ENCODE measurements at places on chromosomes 7 and 10.

- no peak for DNase-seq
These were observed 104.9 kb downstream of the CDK14 start for GRCh38 chr7:90701021-90701420.

DNA sequence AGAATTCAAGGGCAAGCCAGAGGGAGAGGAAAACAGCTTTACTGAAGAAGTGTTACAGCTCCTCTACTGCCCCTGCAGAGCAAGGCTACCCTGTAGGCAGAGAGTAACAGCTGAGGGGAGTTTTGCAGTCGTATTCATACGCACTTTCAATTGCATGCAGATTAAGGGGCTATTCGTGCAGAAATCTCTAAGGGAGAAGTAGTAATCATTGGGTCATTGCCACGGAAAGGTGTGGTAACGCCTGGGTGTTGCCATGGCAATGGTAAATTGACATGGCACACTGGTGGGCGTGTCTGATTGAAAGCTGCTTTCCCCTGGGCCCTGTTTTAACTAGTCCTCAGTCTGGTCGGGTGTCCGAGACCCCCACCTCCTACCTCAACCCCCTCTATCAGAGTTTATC lies 227.2 kb downstream of the NSUN6 start:
- DNase-seq = no peak

GRCh38 chr7:133023370-133024071 lies 58.4 kb downstream of the CHCHD3 start:
- DNase-seq = no peak

GRCh38 chr10:120300513-120300912 lies 156.5 kb upstream of the PLPP4 start:
- DNase-seq = no peak

GRCh38 chr7:26197153-26198115 lies 3.1 kb downstream of the HNRNPA2B1 start:
- DNase-seq = no peak

DNA sequence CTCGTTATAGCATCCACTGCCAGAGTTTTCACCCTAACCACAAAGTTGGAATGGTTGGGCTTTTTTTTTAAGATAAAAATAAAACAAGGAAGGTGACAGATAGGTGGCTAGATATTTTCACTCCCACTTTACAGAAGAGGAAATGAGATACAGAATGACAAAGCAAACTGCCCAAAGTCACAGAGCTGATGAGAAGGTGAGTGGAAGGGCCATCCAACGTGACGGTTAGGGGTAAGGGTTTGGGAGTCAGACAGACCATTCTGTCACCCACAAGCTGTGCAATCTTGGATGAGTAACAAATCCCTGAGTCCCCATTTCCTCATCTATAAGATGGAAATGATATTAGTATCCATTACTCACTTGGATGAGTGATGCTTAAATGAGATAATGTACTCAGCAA lies 106.9 kb upstream of the PDLIM1 start:
- DNase-seq = no peak

GRCh38 chr7:34107276-34107675 lies 201.9 kb downstream of the BMPER start:
- no peak for DNase-seq

GRCh38 chr10:86727470-86727869 lies 28.9 kb upstream of the BMPR1A start:
- DNase-seq = no peak

GRCh38 chr7:124810605-124811004 lies 45.0 kb upstream of the GPR37 start:
- no peak for DNase-seq

- DNase-seq = no peak
These were observed 158.4 kb upstream of the NRP1 start for GRCh38 chr10:33492701-33493345.

DNA sequence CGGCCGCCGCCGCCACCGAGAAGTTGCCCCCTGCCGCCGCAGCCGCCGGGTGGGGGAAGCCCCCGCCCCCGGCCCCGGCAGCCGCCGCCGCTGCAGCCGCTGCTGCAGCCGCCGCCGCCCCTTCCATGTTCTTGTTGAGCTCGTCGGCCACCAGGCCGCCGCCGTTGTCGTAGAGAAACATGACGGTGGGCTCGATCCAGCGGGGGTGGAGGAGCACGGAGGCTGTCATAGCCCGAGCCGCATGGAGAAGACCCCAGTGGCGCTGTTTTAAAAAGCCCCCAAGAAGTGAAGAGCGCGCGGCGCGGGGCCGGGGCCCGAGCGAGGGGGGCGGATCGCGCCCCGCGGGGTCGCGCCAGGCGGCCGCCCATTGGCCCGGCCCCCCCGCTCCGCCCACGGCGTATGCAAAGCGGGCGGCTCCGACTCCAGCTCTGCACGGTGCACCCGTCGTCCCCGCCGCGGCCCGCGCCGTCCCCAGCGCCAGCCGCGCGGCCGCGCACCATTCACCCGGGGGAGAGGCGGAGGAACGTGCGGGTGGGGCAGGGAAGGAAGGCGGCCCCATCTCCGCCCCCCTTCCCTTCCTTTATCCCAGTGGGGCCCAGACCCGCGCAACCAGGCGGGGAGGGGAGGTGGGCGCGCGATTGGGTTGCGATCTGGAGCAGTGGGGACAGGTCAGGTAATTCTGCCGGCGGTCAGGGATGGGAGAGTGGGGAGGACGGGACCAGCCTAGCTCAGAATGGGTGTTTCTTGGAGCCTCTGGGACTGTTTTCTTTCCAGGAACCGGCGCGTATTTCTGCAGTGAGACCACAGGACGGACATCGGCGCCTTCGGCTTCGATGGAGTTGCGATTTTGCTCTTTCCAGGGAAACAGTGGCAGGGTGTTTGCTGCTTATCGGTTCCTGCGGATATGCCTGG lies at the start of gene HOXA13:
Gene HOXA13 (minus strand): TSS at position 243 of the 912 bp plus-strand sequence. CDS start 14 bp downstream, at position 229.
- no peak for DNase-seq

- no peak for DNase-seq
These were observed 362.8 kb upstream of the MBL2 start for GRCh38 chr10:53135213-53135896.

DNA sequence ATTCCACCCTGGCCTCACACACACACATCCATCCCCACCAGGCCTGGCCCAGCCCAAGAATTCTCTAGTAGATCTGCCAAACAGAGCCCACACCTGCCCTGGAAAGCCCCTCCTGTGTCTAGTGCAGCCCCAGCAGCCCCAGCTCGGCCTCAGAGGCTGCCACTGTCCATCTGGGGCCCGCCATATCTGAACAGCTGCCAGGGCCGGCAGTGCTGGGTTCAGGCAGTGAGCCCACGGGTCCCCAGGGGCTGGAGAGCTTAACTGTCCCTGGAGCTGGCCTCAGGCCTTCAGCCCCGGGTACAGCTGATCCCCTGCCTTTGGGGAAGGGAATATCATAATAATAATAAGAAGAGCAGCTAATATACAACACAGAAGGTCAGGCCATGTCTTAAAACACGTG lies 574 bp downstream of the MYL10 start:
- DNase-seq = no peak

DNA sequence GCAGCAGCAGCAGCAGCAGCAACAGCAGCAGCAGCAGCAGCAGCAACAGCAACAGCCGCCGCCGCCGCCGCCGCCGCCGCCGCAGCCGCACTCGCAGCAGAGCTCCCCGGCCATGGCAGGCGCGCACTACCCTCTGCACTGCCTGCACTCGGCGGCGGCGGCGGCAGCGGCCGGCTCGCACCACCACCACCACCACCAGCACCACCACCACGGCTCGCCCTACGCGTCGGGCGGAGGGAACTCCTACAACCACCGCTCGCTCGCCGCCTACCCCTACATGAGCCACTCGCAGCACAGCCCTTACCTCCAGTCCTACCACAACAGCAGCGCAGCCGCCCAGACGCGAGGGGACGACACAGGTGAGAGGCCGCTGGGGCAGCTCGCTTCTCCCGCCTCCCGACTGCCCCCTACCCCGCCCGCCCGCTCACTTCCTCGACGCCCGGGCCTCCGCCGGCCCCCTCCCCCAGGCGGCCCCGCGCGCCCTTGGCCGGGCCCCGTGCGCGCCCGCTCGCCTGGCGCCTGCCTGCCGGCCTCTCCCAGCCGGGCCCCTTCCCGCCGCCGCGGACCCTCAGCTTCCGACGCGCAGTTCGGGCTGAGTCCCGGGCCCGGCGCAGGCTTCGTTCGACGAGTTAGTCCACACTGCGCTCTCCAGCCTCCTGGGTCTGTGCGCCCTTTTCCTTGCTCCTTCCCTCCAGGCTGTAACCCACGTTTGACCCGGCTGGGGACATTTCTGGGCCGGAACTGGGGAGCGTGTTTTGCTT lies 882 bp downstream of the DLX6 start:
- DNase-seq = no peak

DNA sequence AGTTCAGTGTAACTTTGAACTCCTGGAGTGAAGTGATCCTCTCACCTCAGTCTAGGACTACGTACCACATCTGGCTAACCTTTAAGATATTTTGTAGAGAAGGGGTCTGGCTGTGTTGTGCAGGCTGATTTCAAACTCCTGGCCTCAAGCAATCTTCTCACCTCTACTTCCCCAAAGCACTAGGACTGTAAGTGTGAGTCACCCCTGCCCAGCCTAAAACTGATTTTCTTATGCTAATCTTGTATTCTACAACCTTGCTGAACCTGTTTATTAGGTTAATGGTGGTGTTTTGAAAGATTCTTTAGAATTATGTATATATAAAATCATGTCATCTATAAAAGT lies 58.0 kb downstream of the LCOR start:
- DNase-seq = no peak

DNA sequence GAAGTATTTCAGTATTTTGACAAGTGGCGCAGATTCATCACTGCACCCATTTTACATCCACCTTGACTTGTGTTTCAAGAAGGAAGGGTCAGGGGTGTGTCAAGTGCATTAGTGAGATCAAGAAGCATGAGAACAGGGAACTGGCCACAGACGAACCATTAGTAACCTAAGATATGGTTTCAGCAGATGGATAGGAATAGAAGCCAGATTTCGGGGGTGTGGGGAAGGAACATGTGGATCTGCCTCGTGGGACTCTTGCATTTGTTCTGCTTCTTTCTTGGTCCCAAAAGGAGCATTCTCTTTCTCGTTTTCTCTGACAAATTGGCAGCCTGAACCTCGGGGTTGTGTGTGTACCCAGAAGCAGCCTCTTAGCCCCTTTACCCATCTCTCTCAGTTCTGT lies 9.6 kb downstream of the DENND2A start:
- DNase-seq = no peak

Data from activated CD4-positive, alpha-beta T cell treated with anti-CD3 and anti-CD28 coated beads for 4 hours (primary cell).